Hippocampal formation (tissue), 2 donors: ENCODE measurements at places on chromosomes 11 and 22.

- DNase-seq = no peak
Measured at GRCh38 chr22:40224702-40225101, 47.0 kb downstream of the TNRC6B start.

DNA sequence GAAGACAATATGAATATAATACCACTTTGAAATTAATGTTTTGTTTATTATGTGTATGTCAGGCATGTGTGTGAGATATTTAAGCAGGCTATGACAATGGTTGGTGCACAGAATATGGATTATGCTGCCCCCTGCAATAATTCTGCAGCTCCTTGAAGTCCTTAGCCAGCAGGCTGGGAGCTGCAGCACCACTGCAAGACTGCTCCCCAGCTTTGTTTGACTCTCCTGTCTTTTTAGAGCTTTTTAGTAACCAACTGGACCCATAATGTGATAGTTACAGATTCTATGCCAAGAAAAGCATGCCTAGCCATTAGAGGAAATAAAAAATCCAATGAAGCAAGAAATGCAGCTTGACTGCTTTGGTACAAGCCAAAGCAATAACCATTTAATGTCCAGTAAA, 535.1 kb downstream of the TMEM135 start:
- no peak for DNase-seq

GRCh38 chr11:68710409-68710808, 26.1 kb downstream of the GAL start:
- DNase-seq = no peak

DNA sequence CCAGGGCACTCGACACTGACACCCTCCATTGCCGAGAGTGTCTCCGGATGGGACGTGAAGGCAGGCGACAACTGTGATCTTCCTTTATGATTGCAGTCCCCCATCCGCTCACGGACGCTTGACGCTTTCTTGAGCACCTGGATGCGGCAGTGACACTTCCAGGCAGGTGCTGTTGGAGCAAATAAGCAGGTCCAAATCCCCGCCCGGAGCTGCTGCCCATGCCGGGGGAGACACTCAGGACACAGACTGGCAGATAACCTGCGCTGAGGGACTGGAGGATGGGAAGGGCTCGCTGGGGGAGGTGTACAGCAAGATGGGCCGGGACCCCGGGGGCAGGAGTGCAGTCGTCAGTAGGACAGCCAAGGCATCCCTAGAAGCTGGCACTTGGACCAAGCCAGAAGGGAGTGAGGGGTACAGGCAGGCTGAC, 1403.5 kb downstream of the BRD1 start:
- no peak for DNase-seq

DNA sequence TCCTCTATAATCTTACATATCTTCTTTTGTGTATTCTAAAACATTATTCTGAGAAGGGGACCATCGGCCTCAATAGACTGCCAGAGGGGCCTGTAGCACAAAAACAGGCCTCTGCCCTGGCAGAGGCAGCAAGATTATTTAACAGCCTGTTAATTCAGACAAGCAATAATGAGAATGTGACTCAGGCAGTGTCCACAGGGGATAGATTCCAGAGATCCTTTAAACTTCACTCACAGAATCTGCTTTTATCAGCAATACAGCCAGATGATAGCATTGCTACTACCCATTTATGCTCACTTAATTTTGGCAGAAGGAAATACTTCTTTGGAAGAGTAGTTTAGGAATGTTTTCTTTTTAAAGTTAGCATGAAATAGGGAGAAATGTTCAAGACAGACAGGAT, 44.9 kb downstream of the AAMDC start:
- no peak for DNase-seq

GRCh38 chr11:88421530-88421929, 84.0 kb upstream of the CTSC start:
- DNase-seq = no peak

DNA sequence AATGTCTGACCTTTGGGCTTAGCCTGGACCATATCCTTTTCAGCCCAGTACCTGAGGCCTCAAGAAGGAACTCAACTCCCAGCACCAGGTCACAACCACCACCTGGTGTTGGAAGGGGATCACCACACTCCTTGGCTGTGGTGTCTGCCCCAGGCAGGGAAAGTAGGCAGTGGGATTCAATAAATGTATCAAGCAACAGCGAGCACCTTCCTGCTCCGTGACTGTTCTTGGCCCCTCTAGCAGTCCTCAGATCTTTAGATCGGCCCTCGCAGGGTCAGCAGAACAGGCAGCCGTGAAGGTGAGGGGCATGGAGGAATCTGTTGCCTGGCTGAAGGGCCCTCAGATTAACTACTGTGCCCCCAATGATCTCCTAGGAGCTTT, 15.9 kb downstream of the ARFGAP2 start:
- no peak for DNase-seq

GRCh38 chr11:8593935-8594909, at the start of gene STK33:
TSS of gene STK33 (minus strand) at chr11:8594228. CDS start at chr11:8474905, 119,323 bp downstream.
- DNase-seq = no peak

DNA sequence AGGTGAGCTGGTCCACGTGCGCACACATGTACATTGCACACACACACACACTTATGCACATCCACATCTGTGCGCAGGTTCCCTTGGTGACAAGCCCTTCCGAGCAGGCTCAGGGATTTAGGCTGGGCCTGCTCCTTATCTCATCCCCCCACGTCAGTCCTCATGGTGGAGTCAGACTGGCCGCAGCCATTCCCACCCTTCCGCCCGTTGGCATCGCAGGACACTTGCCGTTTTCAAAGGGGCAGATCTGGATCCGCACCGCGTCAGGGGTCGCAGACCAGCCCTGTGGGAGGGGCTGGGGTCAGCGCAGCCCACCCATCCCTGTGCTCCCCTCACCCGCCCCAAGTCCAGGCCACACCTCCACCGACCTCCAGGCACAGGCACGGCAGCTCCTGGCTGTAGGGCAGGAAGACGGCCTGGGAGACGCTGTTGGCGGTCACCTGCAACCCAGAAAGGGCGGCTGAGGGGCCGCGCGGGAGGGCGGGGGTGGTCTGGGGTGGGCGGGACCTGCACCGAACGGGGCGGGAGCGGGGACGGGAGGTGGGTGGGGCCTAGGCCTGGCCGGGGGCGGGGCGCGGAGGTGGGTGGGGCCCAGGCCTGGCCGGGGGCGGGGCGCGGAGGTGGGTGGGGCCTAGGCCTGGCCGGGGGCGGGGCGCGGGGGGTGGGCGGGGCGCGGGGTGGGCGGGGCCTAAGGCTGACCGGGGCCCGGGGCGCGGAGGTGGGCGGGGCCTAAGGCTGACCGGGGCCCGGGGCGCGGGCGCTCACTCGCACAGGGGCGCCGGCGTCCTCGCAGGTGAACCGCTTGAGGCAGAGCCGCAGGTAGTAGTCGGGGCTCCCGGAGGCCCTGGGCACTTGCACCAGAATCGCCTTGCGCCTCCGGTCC, 13.3 kb downstream of the IL17REL start:
- DNase-seq = no peak
